ENCODE measurements at places on chromosomes 7 and 10. TPM values are rescaled to one million over a fixed set of nuclear protein-coding genes. Genes with fewer than 3 reads are reported as not detected.

- no peaks in the 10 kb centered on the region for H3K36me3 ChIP-seq
- H3K27me3 ChIP-seq: no peaks in the 10 kb centered on the region
- no peak overlapping the region for H3K27ac ChIP-seq
- H3K4me3 ChIP-seq: no peak overlapping the region
- H3K4me1 ChIP-seq: no peaks in the 10 kb centered on the region
- DNase-seq: no peak
These were observed 37.0 kb upstream of the PURB start for GRCh38 chr7:44922351-44922694.

DNA sequence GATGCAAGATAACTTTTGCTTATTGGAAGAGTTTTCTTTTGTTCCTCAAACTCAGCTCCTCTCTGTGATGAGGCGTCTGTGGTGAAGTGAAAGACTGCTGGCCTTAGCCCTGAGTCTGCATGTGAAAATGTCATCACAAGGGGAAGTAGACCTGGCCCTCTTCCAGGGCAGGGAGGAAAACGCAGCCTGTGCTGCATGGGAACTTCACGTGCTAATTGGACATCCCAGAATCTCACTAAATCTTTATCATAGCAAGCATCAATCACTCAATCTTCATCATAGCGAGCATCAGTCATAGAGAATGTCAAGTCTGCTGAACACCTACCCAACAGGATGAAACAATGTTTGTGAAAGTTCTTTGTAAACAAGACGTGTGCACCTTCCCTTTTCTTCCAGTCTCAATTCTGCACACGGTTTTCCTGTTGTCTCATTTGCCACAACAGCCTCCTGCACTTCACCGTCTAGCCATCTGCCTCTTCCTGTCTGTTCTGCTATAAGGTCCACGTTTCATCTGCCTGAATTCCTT is 314.6 kb downstream of the FRMD4A start:
- H3K36me3 ChIP-seq: no peaks in the 10 kb centered on the region
- H3K27me3 ChIP-seq: no peaks in the 10 kb centered on the region
- no peak for DNase-seq
- no peak overlapping the region for H3K27ac ChIP-seq
- no peak overlapping the region for H3K4me3 ChIP-seq
- no peaks in the 10 kb centered on the region for H3K4me1 ChIP-seq

GPRIN2 gene
- total RNA-seq: 17.8 TPM

SNX10 gene
- total RNA-seq: 9.9 TPM

SYT15 gene
- 1.5 TPM for total RNA-seq

- H3K4me3 ChIP-seq: no peak overlapping the region
- H3K27ac ChIP-seq: no peak overlapping the region
- H3K36me3 ChIP-seq: no peaks in the 10 kb centered on the region
- no peaks in the 10 kb centered on the region for H3K4me1 ChIP-seq
- DNase-seq: no peak
These were observed 7.2 kb downstream of the HOXA13 start for GRCh38 chr7:27192546-27193334.

GRCh38 chr10:29482591-29483431 is 152.0 kb downstream of the SVIL start:
- H3K27ac ChIP-seq: peak overlapping the region; percentile 24
- peaks cover 5% of the 10 kb centered on the region for H3K4me1 ChIP-seq
- H3K27me3 ChIP-seq: no peaks in the 10 kb centered on the region

DNA sequence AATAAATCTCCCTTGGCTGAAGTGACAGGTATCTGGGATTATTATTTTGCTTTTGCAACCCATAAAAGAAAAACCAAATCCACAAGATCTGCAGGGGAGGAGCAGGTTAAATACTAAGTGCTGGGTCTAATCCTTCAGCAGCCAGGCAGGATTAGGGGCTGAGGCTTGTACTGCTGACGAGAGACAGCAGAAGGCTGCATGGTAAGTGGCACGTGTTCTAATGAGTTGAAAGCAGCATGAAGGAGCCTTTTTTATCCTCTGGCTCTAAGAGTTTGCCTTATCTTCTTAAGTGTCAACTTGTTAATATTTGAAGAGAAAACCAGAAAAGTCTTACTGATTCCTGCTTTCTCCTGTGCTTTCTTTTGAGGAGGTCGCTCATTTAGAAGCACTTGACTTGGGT is 50.0 kb downstream of the LYZL2 start:
- no peak for DNase-seq
- no peaks in the 10 kb centered on the region for H3K27me3 ChIP-seq
- H3K36me3 ChIP-seq: no peaks in the 10 kb centered on the region

DNA sequence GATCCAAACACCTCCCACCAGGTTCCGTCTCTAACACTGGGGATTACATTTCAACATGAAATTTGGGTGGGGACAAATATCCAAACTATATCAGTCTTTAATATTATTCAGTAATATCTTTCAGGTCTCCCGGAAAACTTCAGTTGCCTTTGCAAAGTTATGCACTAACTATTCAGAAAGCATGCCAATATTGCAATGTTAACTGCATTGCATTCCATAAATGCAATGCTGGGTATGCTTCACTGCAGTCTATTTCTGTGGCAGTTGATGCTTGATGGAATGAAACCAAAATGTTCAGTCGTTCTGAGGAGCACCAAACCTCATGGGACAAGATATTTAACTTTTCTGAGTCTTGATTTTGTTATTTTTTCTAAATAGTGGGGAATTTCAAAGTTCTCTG is 147.5 kb downstream of the SLC16A9 start:
- no peak overlapping the region for H3K27ac ChIP-seq
- H3K4me3 ChIP-seq: no peak overlapping the region
- no peaks in the 10 kb centered on the region for H3K36me3 ChIP-seq

DNA sequence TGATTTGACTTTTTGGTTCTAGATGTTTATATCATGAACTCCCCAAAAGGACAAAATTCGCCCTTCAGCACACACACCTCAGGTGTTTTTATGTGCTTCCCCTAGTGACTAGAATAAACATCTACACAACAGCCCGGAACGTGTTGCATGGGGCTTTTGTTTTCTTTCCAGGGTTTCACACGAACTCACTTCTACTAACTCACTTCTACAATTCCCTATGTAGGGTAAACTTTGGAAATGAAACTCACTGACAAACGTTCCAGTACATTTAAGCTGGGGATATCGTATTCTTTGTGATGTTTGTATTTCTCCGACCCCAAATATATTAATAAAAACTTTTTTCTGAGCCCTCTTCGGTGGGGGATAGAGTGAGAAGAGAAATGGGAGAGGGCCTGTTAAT is 1.4 kb downstream of the TRA2A start:
- H3K4me3 ChIP-seq: peak overlapping the region; percentile 100
- no peaks in the 10 kb centered on the region for H3K36me3 ChIP-seq
- no peak overlapping the region for H3K27ac ChIP-seq
- DNase-seq: no peak

DNA sequence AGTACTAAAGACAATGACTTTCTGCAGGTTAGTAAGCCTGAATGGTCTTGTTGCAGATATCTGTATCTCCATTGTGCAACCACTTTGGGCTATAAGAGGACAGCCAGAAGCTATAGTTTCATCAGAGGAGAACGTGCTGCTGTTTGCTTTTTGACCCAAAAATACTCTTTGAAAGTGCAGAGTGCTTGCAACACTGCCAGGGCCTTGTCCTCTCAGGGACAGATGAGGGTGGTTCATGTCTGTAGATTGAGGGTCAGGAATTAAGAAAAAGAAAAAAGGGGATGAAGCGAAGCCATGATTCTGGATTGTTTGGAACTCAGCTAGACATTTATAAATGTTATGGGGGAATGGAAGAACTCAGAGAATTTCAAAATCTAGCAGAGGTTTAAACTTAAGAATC is 212.5 kb downstream of the SEC23IP start:
- H3K27me3 ChIP-seq: no peaks in the 10 kb centered on the region
- DNase-seq: no peak
- H3K4me3 ChIP-seq: no peak overlapping the region
- no peak overlapping the region for H3K27ac ChIP-seq
- H3K4me1 ChIP-seq: no peaks in the 10 kb centered on the region

DNA sequence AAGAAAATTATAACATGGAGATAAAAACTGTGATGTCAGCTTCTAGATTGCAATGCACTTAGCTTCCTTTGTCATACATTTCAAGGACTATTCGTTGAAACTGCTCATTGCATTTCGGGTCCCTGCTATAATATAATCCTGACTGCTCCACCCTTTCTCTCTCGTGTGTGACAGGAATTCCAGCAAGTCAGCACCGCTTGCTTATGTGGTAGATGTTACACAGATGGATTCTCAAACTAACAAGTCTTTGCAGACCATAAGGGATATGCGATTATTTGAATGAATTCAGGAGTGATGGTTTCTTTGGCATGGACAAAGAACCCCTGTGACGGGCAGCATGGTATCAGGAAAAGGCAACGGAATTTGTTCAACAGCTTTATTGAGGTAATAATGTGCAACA is 184.0 kb downstream of the GRID1 start:
- no peaks in the 10 kb centered on the region for H3K4me1 ChIP-seq
- H3K27ac ChIP-seq: no peak overlapping the region
- no peak for DNase-seq
- H3K4me3 ChIP-seq: no peak overlapping the region
- no peaks in the 10 kb centered on the region for H3K27me3 ChIP-seq

DNAH11 gene
- 4.9 TPM for total RNA-seq

- no peak for DNase-seq
- H3K4me1 ChIP-seq: no peaks in the 10 kb centered on the region
- H3K4me3 ChIP-seq: no peak overlapping the region
- H3K27ac ChIP-seq: no peak overlapping the region
- no peaks in the 10 kb centered on the region for H3K27me3 ChIP-seq
- no peaks in the 10 kb centered on the region for H3K36me3 ChIP-seq
These were observed 614.7 kb downstream of the PARD3 start for GRCh38 chr10:34200355-34200901.

TMEM273 gene
- total RNA-seq: not detected

- DNase-seq: no peak
These were observed 68.8 kb downstream of the ADCYAP1R1 start for GRCh38 chr7:31120800-31121513.

GRCh38 chr10:112769611-112770370 is 180.3 kb upstream of the TCF7L2 start:
- H3K27ac ChIP-seq: no peak overlapping the region
- H3K4me3 ChIP-seq: no peak overlapping the region
- H3K4me1 ChIP-seq: no peaks in the 10 kb centered on the region
- H3K36me3 ChIP-seq: no peaks in the 10 kb centered on the region

A1CF gene
- total RNA-seq: not detected

DNA sequence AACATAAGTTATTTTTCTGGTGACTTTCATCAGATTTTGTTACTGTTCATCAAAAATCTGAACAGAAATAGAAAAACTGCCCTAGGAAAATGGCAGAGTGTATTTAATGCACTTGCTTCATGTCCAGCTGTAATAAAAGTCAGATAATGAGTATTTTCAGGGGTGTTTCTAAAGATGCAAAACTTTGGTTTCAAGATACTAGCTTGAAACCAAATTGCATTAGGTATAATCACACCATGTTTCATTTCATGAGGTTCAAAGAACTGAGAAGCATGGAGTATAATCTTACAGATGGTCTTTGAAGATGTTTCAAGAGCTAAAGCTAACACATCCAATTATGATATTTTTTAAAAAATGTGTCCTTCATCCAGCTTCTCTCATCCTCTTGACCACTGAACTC is 128.9 kb downstream of the NRCAM start:
- DNase-seq: no peak
- no peaks in the 10 kb centered on the region for H3K27me3 ChIP-seq
- no peak overlapping the region for H3K27ac ChIP-seq
- H3K4me3 ChIP-seq: no peak overlapping the region

PNLIP gene
- total RNA-seq: not detected

GRCh38 chr10:54622017-54622416 is 179.0 kb downstream of the PCDH15 start:
- H3K4me3 ChIP-seq: no peak overlapping the region
- H3K36me3 ChIP-seq: no peaks in the 10 kb centered on the region
- H3K27me3 ChIP-seq: no peaks in the 10 kb centered on the region
- no peak overlapping the region for H3K27ac ChIP-seq

GRCh38 chr7:85065888-85066485 is 120.9 kb downstream of the SEMA3D start:
- H3K27ac ChIP-seq: no peak overlapping the region
- H3K27me3 ChIP-seq: no peaks in the 10 kb centered on the region
- DNase-seq: no peak
- no peaks in the 10 kb centered on the region for H3K4me1 ChIP-seq
- H3K4me3 ChIP-seq: no peak overlapping the region
- no peaks in the 10 kb centered on the region for H3K36me3 ChIP-seq

SHTN1 gene
- 13.9 TPM for total RNA-seq

GRCh38 chr7:112448891-112449290 is 1.4 kb upstream of the IFRD1 start:
- no peaks in the 10 kb centered on the region for H3K36me3 ChIP-seq
- no peak overlapping the region for H3K4me3 ChIP-seq
- no peak overlapping the region for H3K27ac ChIP-seq

DNA sequence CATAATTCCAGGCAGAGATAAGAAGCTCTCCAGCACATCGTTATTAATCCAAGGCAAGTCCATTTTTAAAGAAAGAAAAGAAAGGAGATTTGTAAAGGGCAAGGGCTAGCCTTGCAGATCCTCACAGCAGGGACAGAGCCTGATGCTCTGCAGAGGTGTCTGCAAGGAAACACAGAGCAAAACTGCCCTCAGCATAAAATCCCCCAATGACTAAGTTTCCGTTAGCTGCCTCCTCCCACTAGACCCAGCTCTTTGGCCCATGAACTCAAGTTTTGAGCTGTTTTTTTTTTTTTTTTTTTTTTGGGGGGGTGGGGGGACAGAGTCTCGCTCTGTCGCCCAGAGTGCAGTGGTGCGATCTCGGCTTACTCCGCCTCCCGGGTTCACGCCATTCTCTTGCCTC is 300.7 kb downstream of the MTERF1 start:
- no peak for DNase-seq
- no peaks in the 10 kb centered on the region for H3K4me1 ChIP-seq
- no peaks in the 10 kb centered on the region for H3K27me3 ChIP-seq
- H3K36me3 ChIP-seq: no peaks in the 10 kb centered on the region

HOXA3 gene
- not detected for total RNA-seq

DNA sequence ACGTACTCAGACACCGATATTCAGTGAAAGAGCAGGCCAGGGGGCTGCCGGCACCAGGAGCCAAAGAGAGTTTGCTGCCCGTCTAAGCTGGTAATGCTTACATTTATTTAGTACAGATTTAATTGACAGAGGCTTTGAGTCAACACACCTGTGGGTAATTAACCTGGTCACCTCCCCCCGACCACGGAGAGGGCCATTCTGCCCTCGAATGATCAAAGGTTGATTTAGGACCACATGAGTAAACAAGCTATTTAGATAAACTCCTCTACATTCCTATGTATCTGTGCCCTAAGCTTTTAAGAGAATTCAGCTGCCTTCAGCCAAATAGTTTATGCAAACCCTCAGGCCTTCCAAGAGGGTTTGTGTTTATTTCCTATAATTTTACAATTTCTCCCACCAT is 164.8 kb downstream of the IPMK start:
- H3K4me1 ChIP-seq: no peaks in the 10 kb centered on the region
- H3K4me3 ChIP-seq: no peak overlapping the region
- no peaks in the 10 kb centered on the region for H3K27me3 ChIP-seq
- H3K36me3 ChIP-seq: no peaks in the 10 kb centered on the region
- no peak overlapping the region for H3K27ac ChIP-seq
